Activated CD4-positive, alpha-beta T cell treated with anti-CD3 and anti-CD28 coated beads, Interleukin-2, amount 10 ng/mL, durations not matched to agents 7 days and 5 days (primary cell): ENCODE measurements at places on chromosomes 16 and 17. TPM values are rescaled to one million over a fixed set of nuclear protein-coding genes. Genes with fewer than 3 reads are reported as not detected.

ERN2 gene
- not detected for total RNA-seq

- H3K4me3 ChIP-seq = no peak overlapping the region
- H3K27me3 ChIP-seq = no peaks in the 10 kb centered on the region
- peaks cover 58% of the 10 kb centered on the region for H3K36me3 ChIP-seq
- DNase-seq = no peak
- no peak overlapping the region for H3K27ac ChIP-seq
These were observed 5.7 kb downstream of the CDC6 start for GRCh38 chr17:40293363-40293762.

DNA sequence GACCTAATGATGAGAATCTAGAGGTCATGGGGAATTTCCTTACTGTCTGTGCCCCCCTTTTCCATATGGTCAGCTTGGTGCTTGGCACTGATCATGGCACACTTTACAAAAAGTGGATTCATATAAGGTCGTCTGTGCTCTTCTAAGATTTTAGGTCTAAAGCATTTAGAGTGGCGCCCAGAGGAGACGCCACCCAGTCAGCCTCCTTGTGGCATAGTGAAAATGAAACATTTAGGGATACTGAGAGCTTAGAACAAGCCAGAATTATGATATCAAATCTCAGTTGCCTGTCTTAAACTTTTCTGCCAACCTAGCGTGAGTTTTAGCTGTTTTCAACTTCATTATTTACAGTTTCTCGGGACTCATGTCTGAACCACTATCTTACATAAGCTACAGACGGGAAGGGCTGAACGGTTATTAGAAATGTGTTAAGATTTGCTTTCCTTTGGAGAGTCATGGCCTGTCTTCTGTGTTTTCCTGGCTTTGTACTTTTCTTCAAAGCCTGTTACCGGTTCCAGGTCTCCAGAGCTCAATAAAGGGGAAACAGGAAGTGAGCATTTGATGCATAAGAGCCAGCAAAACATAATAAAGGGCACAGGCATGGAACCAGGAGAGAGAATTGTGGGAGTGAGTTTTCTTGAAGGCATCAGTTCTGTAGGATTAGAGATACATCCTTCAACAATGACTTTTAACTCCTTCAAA lies 13.7 kb downstream of the ZNRF1 start:
- H3K4me1 ChIP-seq = peaks cover 30% of the 10 kb centered on the region
- H3K36me3 ChIP-seq = peaks cover 10% of the 10 kb centered on the region
- no peak for DNase-seq
- peak overlapping the region; percentile 84 for H3K27ac ChIP-seq

- H3K4me3 ChIP-seq = no peak overlapping the region
- no peak for DNase-seq
- peaks cover 2% of the 10 kb centered on the region for H3K36me3 ChIP-seq
These were observed 139.3 kb downstream of the ANKFN1 start for GRCh38 chr17:56292578-56292977.

GRCh38 chr17:75404731-75405364 lies 630 bp downstream of the GRB2 start:
- DNase-seq = peak; percentile 63
- peak overlapping the region; percentile 94 for H3K4me3 ChIP-seq
- peaks cover 44% of the 10 kb centered on the region for H3K4me1 ChIP-seq
- H3K27ac ChIP-seq = peak overlapping the region; percentile 93
- peaks cover 16% of the 10 kb centered on the region for H3K36me3 ChIP-seq
- H3K27me3 ChIP-seq = peaks cover 2% of the 10 kb centered on the region

DNA sequence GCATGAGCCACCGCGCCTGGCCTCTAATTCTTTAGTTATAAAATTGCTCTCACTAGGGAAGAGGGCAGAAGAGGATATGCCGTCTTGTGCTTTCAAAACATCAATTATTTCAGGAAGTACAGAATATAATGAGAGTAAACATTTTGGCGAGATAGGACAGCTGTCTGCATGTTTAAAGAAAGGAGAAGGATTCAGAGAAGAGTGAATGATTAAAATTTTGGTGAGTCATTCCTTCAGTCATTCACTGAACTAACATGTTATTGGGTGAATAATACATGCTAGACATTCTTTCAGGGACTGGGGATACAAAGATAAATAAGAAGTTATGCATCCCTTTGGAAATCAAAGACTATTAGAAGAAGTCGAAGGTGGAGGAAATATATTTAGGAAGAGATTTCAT lies 590.3 kb upstream of the GOT2 start:
- H3K4me3 ChIP-seq = no peak overlapping the region
- no peak for DNase-seq
- H3K36me3 ChIP-seq = no peaks in the 10 kb centered on the region
- no peaks in the 10 kb centered on the region for H3K4me1 ChIP-seq
- H3K27ac ChIP-seq = no peak overlapping the region
- no peaks in the 10 kb centered on the region for H3K27me3 ChIP-seq

PRKCB gene
- 77.8 TPM for total RNA-seq

DNA sequence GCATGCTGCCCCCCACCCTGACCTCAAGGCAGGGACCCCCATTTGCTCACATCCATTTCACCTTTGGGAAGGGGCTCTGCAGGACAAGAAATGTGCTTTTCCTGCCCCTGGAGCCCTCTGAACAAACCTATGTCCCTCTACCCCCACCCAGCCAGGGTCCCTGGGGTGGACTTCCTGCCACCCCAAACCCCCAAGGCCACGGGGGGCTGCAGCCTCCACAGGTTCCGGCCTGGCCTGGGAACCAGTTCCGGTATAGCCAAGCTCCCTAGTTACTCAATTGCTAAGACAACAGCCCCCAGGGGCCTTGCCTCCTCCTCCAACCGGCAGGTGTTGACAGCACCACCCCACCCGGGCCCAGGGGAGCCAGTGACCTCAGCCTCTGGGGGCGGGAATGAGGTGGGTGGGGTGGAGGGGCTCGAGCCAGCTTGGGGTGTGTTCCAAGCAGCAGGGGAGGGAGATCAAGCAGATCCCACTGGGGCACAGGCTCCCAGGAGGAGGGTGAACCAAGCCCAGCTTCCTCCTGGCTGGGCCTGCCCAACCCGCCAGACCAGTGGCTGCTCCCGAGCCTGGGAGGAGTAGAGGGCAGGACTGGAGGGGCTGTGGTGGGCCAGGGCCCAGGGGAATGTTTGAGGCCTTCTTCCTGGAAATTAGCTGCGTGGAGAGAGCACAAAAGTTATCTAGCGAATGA lies 6.6 kb downstream of the PNMT start:
- H3K27ac ChIP-seq = no peak overlapping the region
- peaks cover 49% of the 10 kb centered on the region for H3K4me1 ChIP-seq
- no peak for DNase-seq
- H3K4me3 ChIP-seq = no peak overlapping the region
- peaks cover 4% of the 10 kb centered on the region for H3K27me3 ChIP-seq
- peaks cover 26% of the 10 kb centered on the region for H3K36me3 ChIP-seq
